ENCODE measurements at places on chromosomes 6 and 20.

DNA sequence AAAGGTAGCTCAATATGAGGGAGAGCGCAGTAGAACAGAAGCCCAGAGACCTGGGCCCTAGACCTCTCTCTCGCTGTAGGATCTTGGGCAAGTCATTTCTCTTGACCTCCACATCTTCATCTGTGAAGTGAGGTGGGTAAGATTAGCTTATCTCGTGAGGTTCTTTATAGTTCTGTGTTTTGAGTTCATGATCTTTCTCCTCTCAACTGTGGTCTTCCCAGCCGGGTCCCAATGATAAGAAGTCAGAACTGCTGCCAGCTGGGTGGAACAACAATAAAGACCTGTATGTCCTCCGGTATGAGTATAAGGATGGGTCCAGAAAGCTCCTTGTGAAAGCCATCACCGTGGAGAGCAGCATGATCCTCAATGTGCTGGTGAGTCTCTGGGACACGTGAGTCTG lies 6.9 kb downstream of the PSMF1 start:
- DNase-seq = no peak

DNA sequence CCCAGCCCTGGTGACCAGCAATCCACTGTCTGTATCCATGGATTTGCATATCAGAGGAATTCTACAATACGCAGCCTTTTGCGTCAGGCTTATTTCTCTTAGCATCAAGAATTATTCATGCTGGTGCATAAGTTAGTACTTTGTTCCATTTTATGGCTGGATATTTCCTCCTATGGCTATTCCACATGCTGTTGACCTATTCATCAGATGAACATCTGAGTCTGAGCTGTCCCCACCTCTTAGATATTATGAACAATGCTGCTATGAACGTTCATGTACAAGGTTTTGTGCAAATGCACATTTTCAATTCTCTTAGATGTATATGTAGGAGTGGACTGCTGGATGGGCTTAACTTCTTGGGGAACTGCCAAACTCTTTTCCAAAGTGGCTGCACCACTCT lies 79.0 kb upstream of the CST7 start:
- DNase-seq = no peak

DNA sequence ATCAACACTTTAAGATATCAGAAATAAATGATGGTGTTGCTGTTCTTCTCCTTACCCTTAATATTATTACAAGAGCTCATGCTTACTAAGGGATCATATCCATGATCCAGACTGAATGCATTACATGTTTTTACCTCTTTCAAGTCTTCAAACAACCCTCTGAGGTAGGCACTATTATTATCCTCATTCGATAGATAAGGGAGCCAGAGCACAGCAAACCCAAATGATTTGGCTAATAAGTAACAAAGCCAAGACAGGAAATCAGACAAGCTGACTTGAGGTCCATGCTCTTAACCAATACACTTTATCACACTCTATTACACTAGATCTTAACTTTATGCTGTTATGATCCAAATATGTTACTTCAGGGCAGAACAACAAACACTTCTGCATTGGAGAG lies 145.9 kb downstream of the RALGAPA2 start:
- no peak for DNase-seq

- DNase-seq = no peak
Measured at GRCh38 chr6:10552270-10552810, 31.2 kb downstream of the GCNT2 start.

DNA sequence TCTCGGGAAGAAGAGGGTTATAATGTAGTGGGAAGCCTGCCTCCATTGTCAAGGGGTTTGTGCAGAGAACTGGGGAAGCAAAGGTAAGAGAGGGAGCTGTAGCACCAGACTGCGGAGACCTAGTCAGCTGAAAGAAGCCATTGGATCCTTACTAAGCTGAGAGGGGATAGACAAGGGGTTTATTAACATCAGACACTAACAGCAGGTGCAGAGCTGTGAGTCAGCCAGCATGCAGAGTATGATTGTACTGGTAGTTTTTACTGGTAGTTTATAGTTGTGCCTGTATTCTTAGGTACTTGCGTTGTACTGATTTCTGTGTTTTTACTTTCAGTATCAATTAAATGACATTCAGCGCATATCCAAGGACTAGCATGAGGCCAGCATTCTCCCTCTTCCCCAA lies 17.8 kb upstream of the COL19A1 start:
- no peak for DNase-seq

DNA sequence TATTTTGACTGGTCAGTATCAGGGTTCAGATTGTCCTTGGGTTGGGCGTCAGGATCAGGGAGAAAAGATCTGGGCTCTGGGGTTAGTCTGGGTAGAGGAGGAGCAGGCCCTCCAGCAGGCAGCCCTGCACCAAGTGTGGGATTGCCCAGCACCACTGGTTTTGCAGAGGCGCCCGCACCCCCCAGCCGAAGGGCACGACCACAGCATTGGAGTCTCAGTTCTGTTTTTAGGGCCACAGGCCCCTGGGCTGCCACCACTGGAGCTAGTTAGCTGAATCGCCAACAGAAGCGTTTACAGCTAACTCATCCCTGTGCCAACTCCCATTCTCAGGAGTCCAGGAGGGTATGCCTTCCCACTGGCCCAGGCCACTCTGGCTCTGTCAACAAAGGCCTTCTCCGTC lies 84.2 kb downstream of the TCP11 start:
- DNase-seq = no peak

DNA sequence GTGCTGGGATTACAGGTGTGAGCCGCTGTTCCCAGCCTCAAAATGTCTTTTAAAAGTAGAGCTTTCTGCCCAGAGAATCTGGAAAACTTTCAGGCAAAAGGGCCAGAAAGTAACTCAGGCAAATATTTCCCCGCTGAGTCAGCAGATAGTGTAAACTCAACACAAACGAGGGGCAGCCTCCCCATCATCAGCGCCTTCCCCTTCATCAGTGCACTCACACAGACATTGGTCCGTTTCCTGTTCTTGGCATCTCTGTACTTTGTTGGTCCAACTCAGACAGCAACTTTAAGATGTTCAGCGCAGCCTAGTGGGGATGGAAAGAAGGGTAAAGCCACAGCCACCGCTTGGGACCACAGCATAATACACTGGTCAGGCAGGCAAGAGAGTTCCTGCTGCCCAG lies 69.5 kb downstream of the CSE1L start:
- DNase-seq = no peak

- no peak for DNase-seq
Measured at GRCh38 chr6:150250826-150251225, 108.0 kb downstream of the PPP1R14C start.

DNA sequence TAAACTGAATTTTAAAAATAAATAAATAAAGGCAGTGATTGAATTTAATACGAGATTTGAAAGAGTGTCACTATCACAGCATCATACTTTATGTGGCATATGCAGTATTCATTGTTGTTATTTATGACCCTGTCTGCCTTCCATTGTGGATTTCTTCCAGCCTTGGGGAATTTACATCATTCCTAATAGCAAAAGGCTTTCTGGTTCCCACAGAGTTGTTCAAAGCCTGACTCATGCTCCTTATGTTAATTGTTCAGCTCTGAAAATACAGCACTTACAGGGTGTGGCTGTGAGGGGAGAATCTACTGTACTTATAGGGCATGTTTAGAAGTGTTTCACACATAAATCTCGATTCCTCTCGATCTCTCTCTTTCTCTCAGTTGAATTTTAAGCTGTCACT lies 54.4 kb downstream of the JAG1 start:
- DNase-seq = peak; percentile 87

GRCh38 chr20:41424011-41424410 lies 57.4 kb upstream of the EMILIN3 start:
- DNase-seq = no peak

- no peak for DNase-seq
Measured at GRCh38 chr6:83601119-83601518, 88.8 kb downstream of the PRSS35 start.

DNA sequence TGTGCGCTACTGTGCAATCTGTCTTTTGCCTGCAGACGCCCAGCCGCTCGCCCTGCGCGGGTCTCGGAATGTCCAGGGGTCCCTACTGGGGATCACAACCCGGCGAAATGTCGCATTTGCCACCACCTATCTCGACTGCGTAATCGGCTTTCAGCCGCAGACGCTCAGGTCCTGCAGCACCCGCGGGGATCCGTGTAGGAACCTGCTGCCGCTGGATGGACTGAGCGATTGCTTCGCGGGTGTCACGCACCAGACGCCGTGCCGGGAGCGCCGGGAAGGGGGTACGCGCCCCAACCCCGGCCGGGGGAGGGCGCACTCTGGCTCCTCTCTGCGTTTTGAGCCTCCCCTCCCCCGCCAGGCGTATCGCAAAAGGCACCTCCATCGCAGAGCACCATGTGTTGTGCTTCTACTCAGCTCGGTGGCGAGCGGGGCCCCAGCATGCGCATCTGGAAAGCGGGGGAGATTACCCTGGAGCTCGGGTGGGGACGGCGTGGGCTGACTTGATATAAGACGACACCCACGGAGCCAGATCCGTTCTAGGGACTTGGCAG lies 747 bp upstream of the PTPRA start:
- DNase-seq = no peak

DNA sequence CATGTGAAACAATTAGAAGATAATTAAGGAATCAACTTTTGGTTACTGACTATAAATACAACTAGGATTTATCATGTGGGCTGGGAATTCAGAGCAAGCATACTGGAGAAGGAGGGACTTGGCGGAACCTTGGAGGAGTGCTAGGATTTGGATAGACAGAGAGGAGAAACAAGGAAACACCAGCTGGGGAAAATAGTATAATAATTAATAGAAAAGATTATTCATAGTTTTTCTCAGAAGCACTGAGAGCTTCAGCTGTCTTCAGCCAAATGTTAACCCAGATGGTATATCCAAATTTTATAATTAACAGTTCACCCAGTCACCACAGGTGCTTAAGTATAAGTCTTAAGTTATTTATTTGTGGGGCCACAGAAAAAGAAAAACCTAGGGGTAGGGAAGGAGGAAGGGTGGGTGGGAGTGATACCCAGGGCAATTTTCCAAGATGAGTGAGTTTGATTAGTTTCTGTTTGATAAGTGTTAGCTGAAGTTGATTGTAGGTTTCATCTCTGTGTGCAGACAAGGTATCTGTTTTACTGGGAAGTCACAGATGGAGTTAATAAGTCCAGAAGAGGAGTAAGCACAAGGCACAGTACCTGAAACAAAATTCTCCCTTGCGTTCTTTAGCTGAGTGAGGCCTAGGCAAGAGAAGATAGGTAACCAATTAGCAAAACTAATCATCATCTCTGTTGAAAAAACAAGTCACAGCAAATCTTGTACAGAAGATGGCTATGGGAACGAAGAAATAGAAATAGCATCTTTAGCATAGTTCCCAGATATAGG lies 175.5 kb downstream of the TFAP2B start:
- no peak for DNase-seq

DNA sequence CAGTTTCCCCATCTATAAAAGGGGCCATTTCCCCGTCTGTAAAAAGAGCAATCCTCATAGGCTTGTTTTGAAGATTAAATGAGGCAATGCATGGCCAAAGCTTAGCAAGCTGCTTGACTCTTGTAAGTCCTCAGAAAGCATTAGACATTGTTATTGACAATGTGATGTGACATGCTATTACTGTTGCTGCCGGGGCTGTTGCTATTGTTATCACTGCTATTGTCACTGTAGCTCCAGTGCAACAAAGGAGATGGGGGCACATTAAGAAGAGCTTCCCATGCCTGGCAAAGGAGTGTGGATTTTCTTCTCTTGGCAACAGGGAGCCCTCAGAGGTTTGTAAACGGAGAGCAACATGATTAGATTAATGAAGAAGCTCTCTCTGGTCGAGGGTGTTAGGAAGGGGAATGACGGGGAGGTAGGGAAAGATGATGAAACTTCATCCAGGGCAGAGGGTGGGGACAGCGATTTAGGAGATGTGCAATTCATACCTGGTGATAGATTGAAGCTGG lies 33.1 kb upstream of the FAM83D start:
- DNase-seq = no peak

DNA sequence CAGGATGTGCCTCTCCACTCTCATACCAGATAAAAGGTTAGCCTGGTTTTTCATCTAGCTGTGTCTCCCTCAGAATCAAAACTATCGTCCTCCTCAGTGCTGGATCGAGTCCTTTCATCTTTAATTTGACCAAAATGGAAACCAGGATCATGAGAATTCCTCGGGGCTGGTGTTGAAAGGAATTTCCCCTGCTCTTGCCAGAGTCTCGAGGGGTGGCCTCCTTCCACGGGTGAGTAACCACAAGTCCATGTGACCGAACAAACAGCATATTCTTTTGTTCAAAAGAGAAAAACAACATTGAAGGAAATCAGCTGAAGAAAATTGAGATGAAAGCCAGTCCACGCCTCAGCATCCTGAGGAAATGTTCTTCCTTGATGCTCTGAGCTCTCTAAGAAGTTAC lies 165.9 kb upstream of the CDYL start:
- DNase-seq = no peak

DNA sequence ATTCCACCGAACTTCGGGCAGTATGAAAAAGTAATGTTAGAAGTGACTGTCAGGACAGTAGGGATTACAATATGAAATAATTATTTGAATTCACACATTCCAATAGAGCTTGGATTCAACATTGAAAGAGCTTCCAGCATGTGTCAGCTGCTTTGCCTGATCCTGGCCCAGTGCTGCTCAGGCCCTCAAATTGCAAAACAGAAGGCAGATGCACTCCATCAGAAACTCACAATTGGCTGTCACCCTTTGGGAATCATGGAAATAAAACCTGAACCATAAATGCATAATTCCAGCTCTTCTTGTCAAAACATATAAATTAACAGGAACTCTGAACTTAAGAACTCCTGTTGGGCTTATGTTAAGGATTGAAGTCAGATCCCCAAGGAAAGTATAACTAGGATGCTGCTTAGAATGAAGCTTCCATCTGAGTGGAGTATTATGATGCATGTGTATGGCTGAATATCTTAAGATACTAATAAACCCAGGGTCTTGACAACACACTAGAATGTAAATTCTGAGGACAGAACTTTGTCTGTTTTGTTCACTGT lies 1.8 kb upstream of the NDUFAF4 start:
- no peak for DNase-seq

- DNase-seq = no peak
Measured at GRCh38 chr6:98947411-98948292, at the start of gene FBXL4. FBXL4 (minus strand) TSS chr6:98947946; CDS start chr6:98926988, 20,958 bp downstream.

GRCh38 chr20:41989935-41990635 lies 371.9 kb upstream of the CHD6 start:
- DNase-seq = no peak

DNA sequence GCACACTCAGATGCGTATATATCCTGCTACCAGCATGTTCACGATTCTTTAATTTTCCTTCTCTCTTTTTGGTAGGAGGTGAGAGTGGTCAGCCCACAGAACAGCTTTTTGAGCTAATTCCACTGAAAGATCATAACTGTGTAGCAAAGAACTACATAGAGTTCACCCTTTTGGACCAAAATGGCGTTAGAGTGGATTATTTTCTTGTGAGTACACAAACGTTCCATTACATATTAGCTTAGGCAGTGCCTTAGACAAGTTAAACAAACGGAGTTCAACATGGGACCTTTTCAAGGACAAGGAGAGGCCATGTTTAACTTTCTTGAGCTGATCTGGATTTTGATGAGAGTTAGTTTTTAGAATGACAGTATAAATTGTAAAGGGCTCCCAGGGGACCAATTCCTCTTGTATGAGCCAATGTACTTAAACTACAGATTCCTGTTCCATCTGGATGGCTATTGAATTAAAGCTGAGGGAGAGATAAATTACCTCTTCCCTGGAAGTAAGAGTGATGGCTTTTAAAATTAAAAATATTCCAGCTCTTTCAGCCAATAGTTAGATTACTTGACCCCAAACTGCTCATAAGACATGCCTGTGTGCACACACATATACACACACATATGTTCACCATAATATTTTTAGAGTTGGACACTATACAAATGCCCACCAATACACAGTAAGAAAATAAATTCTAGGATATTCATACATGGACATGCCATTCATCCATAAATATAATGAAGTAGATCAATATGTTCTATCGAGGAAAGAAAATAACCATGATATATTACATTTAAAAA lies 25.6 kb upstream of the ARMH2 start:
- no peak for DNase-seq

Data from SK-N-MC (cell line).